Stimulated activated memory B cell treated with anti-CD40 and anti-IgM and Interleukin-4, amounts not matched to agents 10 μg/mL and 1 μg/mL and 100 μg/mL, for 72 hours (primary cell): ENCODE measurements at places on chromosomes 12 and 14.
A peak's percentile ranks its signal among the peaks of the same experiment; 100 is the strongest.

DNA sequence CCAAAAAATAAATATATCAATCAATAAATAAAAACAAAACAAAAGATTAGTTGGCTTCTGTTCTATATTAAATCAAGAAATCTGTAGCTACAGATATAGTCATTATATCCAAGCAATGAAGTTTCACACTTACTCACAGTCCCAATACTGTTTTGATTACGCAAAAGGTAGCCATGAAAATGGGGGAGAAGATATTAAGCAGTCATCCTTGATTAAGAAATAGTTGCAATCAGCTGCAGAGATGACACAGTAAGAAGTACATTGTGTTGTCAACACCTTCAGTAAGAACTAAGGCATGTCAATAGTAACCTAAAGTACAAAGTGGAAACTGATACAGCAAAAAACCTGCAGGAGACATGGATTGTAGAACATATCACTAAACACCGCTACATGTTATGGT is 11.0 kb upstream of the RHOJ start:
- ATAC-seq, result no peak

DNA sequence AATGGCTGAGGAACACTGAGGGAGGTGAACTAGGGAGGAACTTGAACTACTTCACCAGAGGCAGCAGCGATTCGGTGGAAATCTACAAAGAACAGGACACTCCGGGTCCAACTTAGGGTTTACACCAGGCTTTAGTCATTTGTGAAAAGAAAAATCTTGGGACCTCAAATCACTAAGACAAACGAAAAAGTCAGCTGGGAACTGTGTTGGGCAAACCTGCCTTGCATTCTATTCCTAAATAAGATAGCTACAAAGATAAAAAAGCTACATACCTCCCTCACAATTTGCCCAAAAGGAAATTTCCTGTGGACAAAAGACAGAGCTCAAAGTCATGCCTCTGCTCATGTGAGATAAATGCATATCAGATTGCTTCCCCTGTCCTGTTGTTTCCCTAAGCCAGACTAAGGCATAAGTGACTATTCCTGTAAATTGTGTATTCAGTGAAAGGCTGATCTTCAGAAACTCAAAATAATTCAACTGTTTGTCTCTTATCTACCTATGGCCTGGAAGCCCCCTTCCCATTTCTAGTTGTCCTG is 106.6 kb downstream of the APAF1 start:
- no peak for ATAC-seq

DNA sequence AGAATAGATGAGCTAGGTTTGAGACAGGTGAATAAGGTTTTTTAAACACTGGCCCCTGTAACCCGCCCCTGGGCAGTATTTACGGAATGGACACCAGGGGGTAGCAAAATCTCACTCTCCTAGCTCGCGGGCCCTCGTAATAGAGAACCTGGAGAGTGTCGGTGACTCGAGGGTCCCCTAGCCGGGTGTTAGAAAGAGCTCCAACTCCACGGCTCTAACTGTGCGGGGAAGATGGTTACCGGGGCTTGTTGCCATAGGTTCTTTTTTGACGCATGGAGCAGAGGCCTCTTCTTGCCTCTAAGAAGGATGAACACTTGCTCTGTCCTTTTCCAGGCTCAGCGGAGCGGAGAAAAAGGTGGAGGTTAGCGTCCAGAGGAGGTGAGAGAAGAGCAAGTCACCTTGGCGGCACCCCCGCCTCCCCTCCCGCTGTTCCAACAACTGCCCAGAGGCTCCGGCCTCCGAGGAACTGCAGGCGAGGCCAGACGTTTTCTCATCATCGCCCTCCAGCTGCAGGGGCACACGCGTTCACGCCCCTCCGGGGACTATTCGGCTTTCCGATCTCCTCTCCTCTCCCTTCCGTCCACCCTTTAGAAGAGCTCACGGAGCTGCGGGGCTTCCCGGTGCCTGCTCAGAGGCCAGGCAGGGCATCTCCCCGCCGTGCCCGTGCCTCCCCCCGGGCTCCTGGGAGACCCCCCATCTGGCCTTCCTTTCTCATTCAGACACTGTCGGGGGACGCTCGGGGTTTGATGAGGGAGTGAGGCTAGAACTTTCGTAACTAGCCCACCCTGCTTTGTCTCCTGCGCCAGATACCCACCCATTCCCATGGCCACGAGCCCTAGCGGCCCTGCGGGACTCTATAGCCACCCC is 1.4 kb upstream of the ARHGEF40 start:
- peak; percentile 61 for ATAC-seq

GRCh38 chr14:102363182-102363943 is 622 bp downstream of the TECPR2 start:
- ATAC-seq, result peak; percentile 34

DNA sequence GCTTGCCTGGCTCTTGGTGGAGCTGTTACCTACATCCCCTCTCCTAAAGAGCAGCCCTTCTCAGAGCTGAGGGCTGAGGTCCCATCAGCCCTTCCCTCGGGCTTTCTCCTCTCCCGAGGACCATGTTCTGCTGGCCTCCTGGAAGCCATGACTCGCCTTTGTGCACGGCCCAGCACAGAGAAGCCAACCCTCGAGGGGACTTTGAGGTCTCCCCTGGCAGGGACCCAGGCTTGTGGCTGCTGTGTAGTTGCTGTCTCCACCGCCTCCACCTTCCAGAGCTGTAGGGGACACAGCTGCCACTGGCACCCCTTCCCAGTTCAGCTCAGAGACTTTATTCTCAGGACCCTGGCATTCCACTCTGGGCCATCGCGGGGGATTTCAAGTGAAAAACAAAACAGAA is 22.9 kb upstream of the CCND2 start:
- no peak for ATAC-seq

- peak; percentile 49 for ATAC-seq
Observed at GRCh38 chr12:124566161-124566996, 1.0 kb downstream of the NCOR2 start.

DNA sequence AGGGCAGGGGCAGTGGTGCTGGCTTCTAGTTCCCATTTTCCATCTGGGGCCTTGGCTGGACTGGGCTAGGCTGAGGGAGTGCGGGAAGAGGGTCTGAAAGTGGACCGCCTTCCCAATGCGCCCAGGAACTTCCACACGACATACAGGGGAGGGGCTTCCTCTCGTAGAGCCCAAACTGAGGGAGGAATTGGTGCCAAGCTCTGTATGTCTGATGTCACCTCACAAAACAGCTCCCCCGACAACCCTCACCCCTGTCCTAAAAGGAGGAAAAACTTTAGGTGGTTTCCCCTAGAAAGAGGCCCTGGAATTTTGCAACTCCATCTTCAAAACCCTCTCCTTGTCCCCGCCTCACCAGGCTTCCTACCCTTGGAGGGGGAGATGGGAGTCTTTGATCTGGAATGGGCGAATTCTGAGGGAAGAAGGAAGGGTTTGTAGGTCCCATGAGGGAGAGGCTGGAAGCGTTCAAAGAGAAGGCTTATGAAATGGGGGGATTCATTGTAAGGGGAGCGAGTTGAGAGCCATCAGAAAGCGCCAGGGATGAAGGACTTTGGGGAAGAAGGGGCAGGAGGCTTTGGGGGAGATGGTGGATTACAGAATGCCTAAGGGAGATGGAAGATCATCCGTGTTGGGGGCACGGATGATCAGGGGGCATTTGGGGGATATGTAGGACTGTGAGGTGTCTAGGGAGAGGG is 844 bp downstream of the GLTP start:
- ATAC-seq, result no peak

DNA sequence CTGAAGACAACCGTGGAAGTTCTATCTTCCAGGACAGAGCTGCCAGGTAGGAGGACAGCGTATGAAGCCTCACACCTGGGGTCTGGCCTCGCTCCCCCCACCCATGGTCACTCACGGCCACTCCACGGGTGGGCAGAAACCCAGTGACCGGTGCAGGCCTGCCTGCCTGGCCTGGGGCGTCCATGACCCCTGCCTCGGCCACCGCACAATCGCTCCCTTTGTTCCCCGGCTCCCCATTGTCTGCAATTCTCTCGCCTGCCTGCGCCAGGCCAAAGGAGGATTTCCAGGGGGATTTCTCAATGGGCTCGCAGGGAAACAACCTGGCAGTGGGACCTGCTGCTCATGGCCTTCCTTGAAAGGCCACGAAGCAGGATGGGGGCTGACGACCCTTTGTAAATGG is 22.6 kb downstream of the CCDC85C start:
- no peak for ATAC-seq

DNA sequence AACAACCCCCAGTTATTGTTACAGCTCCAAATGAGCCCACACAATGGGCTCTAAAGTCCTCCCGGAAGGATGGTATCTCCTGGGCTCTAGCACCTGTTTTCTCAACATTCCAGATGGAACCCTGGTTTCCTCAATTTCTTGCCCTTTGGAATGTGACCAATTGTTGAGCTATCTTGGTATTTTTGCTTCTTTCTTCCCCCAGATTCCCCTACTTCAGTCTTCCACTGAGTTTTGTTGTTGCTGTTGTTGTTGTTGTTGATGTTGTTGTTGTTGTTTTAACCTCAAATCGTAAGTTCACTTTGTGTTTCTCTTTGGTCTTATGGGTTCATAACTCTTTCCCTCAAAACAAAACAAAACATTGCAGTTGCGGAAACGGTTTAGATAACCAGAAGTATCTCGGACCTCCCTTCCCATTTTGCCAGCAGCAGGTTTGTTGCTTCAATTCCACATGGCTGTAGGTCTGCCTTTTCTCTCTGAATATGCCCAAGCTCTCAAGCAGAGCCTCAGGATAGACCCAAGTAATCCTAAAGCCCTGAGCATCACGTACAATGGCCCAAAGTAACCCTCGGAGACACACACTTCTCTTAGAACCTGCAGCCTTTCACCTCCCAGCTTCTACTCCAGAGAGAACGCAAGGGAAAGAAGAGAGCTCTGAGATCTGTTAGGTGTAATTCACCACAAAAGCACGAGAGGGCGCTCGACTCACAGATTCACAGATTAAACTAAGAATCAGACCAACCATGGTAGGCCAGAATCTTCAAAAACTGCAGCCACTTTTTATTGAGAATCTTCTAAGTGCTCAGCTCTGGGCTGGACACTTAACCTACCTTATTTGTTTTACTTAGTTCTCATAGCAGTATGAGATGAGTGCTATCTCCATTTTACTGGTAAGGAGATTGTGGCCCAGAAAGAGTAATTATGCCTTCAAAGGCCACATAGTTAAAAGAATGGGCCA is 1.0 kb upstream of the DDX23 start:
- ATAC-seq, result peak; percentile 68

DNA sequence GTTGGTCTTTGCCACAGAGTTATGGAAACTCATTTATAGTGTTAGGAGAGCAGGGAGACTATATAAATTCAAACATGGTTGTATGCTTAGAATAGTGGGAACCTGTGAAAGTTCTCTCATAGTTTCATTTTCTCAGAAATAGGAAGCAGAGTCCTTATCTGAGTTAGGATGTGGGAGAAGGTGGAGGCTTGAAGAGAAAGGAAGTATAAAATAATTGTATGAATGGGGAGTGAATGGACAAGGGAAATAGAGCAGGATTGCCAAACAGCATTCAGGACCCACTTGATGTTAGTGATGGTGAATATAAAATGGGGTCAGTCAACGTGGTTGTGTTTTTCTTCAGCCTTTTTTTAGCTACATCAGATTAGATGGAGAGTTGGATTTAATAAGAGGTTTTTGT is 34.0 kb upstream of the TPH2 start:
- no peak for ATAC-seq

DNA sequence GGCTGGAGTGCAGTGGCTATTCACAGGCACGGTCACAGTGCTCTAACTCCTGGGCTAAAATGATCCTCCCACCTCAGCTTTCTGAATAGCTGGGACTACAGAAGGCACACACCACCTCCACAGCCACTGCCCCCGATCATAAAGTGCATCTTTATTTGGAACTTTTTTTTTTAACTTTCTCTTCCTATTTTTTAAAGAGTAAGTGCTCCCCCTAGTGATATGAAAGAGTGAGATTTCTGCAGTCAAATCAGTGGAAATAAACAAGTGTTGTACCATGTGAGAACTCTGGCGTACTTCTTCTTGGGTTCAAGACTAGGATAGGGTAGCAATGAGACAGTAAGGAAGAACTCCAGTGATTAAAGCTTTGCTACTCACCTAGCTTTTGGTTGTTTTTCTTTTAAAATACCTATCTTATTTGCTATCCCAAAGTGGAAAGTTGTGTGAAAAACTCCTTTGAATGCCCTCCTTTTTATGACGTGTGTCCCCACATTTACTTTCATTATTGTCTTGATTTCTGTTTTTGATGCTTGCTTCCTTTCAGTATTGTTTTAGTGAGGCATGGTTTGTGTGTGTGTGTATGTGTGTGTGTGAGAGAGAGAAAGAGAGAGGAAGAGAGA is 6.6 kb downstream of the PPP4R4 start:
- ATAC-seq, result peak; percentile 71

GRCh38 chr12:13135371-13136178 is 32.1 kb upstream of the GSG1 start:
- ATAC-seq, result no peak

DNA sequence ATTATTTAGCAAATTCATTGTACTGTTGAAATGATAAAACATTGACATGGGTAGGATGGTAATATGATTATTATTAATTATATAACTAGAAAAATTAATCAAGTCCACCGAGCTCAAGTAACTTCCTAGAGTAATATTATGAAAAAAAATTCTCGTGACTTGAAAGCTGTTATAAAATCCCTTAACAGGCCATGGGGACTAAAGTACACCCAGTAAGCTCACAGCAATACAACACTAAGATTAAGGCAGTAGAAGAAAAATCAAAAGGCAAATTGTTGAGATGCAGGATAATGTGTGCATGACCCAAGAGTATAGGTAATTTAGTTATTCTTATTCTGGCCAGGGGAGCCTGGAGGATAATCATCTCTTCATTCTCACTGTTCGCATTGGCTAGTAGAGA is 162.6 kb upstream of the LRIG3 start:
- no peak for ATAC-seq

- no peak for ATAC-seq
Observed at GRCh38 chr12:88801227-88802095, 221.2 kb upstream of the KITLG start.

DNA sequence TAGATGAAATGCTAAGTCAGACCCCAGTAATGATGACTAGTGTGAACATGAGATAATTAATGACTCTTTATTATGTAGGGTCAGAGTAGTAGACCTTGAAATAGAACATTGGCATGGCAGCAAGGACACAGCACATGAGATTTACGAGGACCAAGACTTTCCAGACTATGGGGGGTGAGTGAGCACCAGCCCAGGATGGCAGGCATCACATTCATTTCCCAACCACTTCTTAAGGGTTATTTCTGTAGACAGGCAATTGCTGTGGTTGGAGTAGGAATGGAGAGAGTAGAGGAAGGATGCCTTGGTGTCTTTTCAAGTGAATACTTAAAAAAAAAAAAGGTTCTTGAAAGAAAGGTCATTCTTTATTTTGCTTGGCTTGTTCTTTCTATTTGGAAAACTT is 189.4 kb upstream of the DYRK2 start:
- no peak for ATAC-seq

GRCh38 chr14:101372894-101373620 is 188.2 kb upstream of the DIO3 start:
- no peak for ATAC-seq

DNA sequence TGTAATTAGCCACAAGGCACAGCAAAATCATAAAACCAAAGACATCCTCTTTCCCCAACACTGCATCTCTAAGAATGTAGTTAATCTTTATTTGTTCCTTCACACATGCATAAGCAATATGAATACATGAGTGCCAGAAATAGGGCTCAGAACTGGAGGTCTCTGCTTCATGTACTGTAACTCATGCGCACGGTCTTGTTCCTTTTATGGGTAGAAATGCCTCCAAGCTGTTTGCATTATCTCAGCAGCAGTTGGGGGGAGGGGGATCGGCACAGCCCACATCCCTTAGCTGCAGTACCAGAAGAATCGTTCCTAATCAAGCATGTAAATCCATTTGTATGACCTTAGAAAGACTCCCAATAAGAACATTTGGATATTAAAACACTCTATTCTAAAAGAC is 20.0 kb downstream of the RHOJ start:
- ATAC-seq, result no peak

- ATAC-seq, result no peak
Observed at GRCh38 chr14:105325716-105326567, 11.4 kb downstream of the PACS2 start.
